Daoy (cell line): ENCODE measurements at places on chromosomes 5 and 9.

GRCh38 chr5:84274585-84275468 is 109.9 kb downstream of the EDIL3 start:
- peak; percentile 29 for DNase-seq

DNA sequence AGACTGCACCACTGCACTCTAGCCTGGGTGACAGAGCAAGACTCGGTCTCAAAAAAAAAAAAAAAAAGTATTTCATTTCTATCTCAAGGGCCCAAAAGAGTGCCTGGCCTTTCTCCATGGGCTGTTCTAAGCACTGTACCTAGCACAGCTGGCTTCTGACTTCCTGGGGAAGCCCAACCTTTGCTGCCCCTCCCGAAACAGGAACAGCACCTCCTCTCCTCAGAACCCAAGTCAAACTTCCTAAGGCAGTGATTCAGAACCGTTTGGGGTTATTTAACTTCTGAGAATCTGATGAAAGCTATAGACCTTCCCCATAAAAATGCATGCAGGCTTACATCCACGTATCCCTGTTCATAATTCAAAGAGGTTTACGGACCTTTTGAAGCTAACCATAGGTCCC is 57.8 kb downstream of the NRG2 start:
- DNase-seq = peak; percentile 69

DNA sequence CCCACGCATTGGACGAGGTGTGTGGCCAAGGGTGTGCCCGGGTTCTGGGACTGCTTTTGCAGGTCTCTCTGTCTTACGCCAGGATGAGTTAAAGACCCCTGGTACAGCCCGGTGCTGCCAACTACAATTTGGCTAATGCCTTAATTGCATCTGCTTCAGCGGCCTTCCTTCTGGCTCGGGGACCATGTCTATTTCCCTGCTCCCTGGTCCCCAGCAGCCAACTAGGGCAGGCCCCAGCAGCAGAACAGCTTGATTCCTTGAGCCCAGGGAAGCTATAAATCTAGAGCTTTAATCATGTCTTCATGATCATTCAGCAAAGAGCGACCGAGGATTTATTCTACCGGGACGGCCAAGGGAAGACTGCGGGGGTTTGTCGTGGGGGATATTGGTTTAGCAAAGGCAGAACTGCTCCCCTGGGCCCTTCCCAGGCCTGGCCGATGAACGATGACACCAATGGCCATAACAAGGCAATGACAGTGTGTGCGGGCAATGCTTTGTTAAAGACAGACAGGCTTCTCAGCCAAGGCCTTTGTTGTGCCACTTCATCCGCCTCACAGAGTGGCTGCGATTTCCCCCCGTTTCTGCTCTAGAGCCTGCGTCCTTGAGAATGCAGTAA is 51.4 kb downstream of the CFAP77 start:
- DNase-seq = no peak

- DNase-seq = no peak
These were observed 128.1 kb upstream of the NUDT12 start for GRCh38 chr5:103690676-103691075.

GRCh38 chr5:93585041-93585766 is 2.2 kb downstream of the NR2F1 start:
- peak; percentile 62 for DNase-seq

DNA sequence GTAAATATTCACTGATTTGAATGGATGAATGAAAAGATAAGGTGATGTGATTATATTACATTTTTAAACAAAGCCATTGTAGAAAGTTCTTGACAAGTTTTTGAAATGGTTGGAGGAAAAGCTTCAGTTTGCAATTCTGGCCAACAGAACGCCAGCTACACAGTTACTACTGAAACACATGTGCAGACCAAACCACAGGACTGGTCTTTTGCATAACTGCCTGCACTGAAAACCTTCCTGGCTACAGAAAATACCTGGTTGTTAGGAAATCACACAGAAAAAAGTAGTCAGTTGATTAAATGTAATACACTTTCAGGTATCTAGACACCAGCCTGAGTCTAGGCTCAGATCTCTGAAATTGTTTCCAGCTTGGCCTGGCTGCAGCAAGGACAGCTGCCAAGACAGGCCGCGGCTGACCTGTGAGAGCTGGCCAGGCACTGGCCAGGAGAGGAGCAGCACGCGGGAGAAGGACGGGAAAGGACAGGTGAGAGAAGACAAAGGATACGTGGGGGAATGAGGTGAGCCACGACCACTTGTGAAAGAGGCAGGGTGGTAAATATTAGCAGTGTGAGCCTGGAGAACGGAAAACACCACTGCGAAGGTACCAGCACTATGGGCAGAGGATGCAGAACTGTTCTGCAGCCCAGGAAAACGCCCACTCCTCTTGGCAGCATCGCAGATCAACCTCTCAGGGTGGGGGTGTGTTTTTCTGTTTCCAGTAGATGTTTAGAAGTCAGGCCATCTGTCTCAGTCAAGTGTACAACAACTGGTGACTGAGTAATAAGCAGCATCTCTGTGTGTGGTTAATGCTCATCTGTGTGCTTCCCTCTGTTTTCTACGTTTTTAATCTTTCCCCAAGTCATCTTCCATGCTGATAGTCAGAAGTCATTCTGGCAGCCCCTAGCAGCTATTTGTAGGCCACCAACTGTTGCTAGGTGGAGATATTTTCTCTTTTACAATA is 137.4 kb downstream of the SCAMP1 start:
- no peak for DNase-seq

DNA sequence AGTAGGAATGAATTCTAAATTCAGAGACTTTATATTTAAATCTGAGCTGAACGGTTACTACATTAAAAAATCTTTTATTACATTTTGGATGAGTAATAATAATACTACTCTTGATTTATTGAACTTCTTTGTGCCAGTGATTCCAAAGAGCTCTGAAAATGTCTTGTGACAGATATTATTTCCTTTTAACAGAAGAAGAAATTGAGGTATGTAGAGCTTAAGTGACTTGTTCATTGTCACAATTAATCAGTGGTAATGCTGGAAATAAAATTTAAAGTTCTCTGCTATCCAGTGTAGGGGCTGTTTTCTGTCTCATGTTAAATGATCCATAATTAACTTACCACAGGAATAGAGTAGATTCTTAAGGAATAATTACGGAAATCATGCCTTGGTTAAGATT is 335.3 kb downstream of the KIAA0825 start:
- no peak for DNase-seq

DNA sequence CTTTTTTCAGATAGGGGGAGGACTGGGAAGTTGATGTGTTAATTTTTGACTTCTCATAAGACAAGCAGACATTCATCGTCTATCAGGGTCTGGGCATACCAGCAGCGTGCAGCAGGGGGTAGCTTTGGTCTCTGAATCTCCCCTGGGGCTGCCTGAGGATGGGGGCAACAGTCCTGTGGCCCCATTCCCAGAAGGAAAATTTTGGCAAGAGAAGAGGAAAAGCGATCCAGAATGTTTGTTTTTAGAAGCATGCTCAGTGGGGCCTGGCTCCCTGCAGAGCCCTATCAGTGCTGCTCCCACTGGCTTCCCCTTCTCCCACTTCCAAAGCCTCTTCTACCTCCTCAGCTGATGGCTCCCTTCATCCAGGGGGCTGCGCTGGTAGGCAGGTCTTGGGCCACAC is 194.8 kb upstream of the IL12B start:
- DNase-seq = peak; percentile 47

DNA sequence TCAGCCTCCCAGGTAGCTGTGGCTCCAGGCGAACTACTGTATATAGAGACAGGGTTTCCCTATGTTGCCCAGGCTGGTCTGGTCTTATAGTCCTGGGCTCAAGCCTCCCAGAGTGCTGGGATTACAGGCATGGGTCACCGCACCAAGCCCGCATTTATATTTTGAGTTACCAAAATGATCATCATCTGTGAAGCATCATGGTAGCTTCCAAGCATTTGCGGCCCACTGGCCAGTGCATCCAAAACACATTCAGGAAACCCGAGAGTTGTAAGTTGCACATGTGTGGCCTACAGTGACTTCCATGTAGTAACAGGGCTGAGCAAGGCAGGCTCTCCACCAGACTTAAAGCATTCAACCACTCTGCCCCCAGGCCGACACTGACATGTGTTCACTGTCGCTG is 2.3 kb downstream of the BRD3OS start:
- DNase-seq = peak; percentile 1

DNA sequence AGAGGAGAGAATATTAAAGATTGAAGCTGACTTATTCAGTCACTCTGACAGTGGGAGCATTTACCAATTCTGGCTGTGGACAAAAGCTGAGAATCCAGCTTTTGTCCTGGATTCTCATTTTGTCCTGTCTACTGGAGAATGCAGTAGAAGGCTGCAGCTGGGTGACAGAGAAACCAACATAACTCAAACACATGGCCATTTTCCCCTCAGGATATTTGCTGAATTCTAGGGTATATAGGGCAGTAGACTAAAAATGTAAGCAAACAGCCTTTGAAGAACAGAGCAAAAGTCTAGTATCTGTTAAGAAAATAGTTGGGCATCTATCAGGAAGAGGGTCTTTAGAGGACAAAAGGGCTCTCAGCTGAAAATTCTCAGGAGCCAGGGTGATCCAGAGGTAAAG is 20.6 kb downstream of the ZNF484 start:
- DNase-seq = no peak

DNA sequence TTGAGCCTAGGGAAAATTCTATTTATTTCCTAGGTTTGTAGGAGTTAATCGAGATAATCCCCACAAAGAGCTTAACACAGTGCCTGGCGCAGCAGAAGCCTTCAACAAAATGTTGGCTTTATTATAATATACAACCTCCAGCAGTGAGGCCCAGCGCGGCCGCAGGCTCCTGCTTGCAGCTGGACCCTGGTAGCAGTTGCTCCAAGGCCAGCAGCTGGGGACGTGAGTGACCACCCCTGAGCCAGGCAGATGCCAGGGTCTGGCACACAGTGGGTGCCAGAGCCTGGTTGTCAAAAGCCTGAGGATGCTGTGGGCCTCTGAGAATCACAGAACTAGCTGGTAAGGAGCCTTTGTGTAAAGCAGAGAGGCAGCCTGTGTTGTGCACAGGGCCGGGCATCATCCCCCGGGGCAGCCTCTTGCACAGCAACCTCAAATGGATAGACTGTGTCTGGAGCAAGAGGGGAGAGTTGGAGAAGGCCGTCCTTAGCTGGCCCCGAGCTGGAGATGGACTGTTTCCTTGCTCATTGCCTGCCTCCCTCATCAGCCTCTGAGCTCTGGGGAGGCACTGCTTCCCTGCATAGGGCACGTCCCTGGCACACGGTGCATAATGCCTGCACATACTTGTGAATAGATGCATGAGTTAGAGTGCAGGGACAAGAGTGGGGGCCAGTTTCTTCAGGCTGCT is 17.3 kb downstream of the CSF1R start:
- DNase-seq = no peak

DNA sequence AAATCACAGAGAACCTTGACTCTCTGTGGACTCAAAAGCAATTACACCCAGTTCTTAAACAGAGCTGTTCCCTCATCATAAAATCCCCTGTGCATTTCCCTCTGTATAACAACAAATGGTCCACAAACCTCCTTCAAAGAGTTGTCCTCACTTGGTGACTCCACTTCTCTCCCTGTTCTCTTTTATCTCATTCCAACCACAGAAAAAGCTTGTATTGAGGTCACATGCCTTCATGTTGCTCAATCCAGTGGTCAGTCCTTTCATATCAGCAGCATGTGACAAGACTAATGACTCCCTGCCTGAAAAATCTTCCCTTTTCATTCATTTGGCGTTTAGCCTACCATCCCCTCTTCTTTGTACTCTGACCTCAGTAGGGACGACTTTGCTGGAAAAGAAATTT is 158.0 kb downstream of the DEPDC1B start:
- no peak for DNase-seq

DNA sequence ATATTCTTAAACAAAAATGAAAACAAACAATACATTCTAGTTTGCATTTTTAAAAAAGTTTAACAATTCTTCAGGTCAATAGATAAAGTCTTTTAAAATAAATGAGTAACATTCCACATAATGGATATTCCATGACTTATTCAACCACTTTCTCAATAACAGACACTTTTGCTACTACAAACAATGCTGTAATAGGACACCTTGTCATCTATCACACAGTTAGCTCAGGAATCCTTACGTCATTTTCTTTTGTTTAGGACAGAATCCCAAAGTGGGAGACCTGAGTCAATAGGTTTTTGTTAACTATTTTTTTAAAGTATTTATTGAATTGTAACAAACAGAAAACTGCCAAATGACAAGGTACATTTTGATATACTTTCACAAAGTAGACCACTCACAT is 72.5 kb downstream of the CEP120 start:
- no peak for DNase-seq

DNA sequence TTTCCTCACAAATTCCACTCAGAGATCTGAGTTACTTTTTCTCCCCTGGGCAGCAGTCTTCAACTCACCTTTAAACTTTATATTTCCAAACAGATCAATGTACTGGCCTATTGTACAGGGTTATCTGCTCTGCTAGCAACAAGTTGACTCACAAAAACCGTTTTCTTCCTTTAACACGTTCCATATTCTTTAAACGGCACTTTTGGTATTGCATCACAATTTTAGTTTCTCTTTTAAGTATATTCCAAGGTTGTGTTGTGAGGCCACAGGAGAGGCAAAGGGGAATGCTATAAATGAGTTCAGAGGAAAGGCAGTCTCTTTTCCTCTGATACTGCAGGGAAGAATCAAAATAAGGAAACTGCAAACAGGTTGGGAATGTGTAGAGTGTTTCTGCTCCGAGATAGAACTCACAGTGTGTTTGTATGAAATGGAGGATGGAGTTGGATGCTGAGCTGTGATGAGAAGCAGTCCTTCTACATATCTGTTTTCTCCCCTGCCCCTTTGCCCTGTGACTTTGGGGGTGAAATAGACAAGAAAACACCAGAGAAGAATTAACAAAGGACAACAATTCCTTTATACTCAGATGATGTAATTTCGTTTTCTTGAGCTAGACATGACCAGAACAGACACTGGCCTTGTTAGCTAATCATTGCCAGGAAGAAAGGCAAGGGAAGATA is 9.9 kb upstream of the ALDOB start:
- no peak for DNase-seq

- no peak for DNase-seq
These were observed 1.7 kb downstream of the DENND4C start for GRCh38 chr9:19231904-19232822.

GRCh38 chr5:173191561-173191960 is 43.4 kb downstream of the NKX2-5 start:
- peak; percentile 19 for DNase-seq

DNA sequence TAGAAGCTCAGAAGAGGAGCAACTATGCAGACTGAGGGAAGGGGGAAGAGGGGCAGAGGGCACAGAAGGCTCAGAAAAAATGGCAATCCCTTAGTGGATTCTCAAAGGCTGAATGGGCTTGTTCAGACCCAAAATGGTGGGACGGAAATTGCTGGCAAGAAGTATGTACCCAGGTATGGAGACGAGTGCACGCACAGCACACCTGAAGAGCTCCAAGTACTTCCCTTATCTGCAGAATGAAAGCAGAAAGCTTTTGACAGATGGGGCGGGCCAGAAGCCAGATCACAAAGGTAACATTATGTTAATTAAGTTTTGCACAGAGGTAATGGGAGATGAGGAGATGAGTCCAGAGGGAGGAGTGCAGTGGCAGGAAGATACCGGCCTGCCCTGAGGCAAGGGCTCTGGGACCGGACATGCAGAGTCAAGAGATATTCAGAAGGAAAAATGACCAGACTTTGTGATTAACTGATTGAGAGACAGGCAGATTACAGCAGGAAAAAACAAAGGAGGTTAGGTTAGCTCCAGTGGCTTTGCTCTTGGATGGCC is 138.1 kb upstream of the PIK3R1 start:
- DNase-seq = no peak

GRCh38 chr5:60382716-60383115 is 317.2 kb downstream of the DEPDC1B start:
- DNase-seq = no peak
